Lower lobe of right lung (tissue), 2 donors: ENCODE measurements at places on chromosomes 3 and 15.

GRCh38 chr15:68980786-68981185, 33.7 kb upstream of the NOX5 start:
- no peak for DNase-seq

- DNase-seq, result no peak
These were observed 185.6 kb upstream of the MBNL1 start for GRCh38 chr3:152083135-152083534.

GRCh38 chr3:107822308-107822707, 268.5 kb downstream of the CD47 start:
- DNase-seq, result no peak

DNA sequence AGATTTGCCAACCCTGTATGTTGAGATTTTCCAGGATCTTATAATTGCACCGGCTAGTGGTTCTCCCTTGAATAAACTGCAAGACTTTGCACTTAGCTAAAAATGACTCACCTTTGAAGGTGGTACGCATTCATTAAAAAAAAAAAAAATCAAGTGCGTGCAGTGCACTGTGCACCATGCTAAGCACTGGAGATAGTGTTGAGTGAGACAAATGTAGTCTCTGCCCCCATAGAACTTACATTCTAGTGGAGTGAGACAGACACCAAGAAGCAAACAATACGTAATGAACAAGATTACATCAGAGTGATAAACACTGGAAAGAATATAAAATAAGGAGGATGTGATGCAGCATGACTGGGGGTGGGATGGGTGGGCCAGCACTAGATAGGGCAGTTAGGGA, 69.4 kb downstream of the ITPR1 start:
- DNase-seq, result no peak

DNA sequence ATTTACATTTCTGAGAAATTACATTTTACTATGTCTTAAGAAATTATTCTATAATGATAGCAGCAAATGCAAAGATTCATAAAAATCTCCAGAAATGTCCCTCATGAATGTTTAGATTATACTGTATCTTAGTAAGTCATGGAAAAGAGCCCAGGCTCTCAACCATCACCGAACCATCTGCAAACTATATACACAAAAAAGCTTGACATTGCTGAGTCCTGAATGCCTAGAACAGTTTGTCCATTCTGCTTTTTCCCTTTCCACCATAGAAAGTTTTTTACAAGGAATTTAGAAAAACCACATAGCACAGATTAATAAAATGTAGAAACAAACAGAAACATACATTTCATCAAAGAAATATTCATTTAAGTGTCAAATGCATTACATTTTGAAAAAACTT, 83.6 kb downstream of the MYO9A start:
- DNase-seq, result no peak

- no peak for DNase-seq
These were observed 96.0 kb downstream of the ISL2 start for GRCh38 chr15:76432604-76433003.

- no peak for DNase-seq
These were observed 38.4 kb downstream of the MEIS2 start for GRCh38 chr15:37061996-37062395.

- no peak for DNase-seq
These were observed 32.2 kb upstream of the MUC13 start for GRCh38 chr3:124966521-124967445.

DNA sequence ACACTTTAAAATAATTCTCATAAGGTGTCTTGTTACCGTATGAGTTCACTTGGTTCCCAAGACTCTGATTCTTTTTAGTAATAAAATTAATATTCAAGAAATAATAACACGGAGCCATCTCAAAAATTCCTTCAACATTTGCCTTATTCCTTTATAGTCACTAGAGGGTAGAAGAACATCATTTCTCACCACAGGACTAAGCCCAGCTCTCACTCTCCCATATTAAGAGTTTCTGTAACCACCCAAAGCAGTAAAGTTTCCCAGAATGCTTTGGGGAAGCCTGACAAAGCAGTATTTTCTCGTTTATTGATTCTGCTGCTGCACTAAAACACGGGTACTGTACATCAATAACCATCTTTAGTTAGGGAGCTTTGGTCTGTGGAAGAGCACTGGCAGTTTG, 114.9 kb downstream of the MCTP2 start:
- DNase-seq, result no peak

DNA sequence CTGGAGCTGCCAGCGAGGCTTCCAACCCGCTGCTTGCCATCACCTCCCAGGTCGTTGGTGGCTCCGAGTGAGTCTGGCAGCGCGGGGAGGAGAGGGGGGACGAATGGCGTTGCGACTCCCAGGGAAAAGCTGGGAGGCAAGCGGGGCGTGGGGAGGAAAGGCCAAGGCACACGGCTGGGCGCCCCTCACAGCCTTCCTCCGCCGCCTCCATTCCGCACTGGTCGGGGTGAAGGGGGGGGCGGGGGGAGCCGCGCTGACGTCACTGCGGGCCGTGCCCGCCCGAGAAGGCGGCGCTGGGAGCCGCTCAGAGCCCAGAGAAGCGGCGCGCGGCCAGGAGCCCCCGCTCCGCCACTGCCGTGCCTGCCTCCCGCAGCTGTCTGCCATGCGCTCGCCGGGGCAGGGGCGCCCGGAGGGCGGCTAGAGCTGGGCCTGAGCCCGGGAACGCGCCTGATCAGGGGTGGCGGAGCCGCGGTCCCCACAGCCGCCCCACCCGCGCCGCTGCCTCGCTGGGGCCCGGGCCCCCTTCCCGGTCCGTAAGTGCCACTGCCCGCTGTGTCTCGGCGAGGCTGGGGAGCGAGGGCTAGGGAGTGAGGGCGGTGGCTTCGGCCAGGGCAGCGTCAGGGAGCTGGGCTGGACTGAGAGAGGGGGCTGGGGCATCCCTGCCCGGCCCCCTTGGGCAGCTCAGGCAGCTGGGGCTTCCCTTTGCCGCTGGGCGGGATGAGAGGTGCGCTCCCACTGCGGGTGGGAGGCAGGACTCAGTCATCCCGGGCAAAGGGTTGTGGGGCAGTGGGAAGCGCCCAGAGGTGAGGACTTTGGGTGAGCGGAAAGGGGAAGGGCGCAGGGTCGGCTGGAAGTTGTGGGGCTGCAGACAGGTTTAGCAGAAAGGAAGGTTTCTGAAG, 27.8 kb upstream of the POLG start:
- no peak for DNase-seq

GRCh38 chr3:24496529-24497482, 2.2 kb upstream of the THRB start:
- DNase-seq, result peak; percentile 73

GRCh38 chr15:88166082-88166993, 90.2 kb downstream of the NTRK3 start:
- no peak for DNase-seq

GRCh38 chr15:61879219-61879618, 181.0 kb downstream of the VPS13C start:
- no peak for DNase-seq

DNA sequence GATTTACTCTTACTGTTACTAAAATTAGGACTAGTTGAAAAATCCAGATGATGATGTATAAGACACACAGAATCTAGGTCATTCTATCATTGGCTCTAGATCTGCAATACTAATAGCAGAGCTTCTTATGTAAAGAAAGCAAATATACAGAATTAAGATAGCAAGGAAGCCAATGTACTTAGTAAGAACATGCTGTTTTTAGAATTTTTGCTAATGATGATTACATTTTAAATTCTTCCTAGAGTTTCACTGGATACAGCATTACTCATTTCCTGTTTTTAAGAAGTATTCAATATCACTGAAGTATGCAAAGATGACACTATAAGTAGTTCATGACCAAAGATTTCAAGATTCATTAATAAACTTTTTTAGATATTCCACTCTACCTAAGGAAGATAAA, 60.7 kb downstream of the CFAP20DC start:
- DNase-seq, result no peak

DNA sequence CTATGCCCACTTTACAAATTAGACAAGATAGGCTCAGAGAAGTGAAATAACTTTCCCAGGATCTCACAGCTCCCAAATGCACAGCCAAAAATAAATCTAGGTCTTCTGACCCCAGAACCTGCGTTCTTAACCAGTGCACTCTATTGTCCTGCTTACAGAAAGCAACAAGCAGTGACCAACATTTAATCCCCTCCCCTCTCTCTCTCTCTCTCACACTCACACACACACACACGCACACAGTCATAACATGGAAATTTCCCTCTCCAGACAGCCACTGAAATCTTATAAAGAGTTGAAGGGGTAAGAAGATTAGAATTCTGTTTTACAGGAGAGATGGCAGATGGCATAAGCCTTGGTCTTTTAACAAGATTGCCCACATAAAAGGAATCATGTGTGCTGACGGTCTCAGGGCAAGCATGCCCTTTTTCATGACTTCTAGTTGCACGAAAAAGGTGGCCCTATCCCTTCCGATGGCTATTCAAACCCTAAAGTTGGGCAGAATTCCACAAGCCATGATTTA, 29.4 kb downstream of the EOGT start:
- DNase-seq, result no peak

DNA sequence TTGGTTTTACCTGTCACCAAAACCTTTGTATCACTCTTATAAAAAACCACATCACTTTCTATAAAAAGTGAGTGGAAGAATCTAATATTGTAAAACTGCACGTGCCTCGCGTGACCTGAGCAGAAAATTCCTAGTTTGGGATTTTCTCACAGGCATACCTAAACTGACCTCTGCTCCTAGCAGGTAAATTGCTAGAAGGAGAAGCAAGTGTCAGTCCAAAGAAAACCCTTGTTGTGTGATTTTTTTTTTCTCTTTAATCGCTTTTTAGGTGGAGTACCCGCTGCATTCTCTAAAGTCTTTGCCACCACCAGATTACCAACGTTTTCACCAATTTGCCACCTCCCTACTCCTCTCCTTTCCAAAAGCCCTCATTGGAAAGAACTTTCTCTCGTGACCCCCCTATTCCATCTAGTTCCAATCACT, 534 bp upstream of the UBE2E1 start:
- DNase-seq, result no peak

- DNase-seq, result no peak
These were observed 27.1 kb downstream of the CPN2 start for GRCh38 chr3:194323785-194324735.

DNA sequence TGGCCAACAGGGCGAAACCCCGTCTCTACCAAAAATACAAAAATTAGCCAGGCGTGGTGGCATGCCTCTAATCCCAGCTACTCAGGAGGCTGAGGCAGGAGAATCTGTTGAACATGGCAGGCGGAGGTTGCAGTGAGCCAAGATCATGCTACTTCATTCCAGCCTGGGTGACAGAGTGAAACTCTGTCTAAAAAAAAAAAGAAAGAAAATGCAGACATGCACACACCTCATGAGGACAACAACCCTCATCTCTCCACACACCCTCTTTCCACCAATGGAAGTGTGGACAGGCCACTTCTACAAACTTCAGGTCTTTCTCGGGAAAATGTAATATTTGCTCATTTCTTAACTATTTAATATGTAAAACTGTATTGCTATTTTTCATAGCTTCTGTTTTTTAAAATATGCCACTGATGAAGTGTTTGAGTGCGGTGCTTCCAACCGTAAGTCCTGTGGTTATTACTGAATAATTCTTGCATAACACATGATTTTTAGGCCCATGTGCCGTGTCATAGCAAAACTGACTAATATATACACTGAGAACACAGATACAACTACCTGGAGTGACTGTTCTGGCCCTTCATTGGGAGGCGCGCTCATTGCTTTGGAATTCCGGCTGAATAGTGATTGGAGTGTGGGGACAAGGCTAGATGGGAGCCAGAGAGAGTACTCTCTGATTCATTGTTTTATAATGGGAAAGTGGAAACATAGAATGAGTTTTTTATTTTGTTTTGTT, 23.1 kb downstream of the LRRC31 start:
- no peak for DNase-seq

- no peak for DNase-seq
These were observed 32.6 kb upstream of the FRG2C start for GRCh38 chr3:75631541-75631940.

- DNase-seq, result no peak
These were observed 235.7 kb downstream of the NTRK3 start for GRCh38 chr15:88020806-88021205.

- no peak for DNase-seq
These were observed 4.0 kb downstream of the PDHB start for GRCh38 chr3:58429657-58430056.

- no peak for DNase-seq
These were observed 6.7 kb downstream of the TYRO3 start for GRCh38 chr15:41565702-41566101.

- peak; percentile 95 for DNase-seq
These were observed 5.6 kb downstream of the HES1 start for GRCh38 chr3:194141415-194142155.

- no peak for DNase-seq
These were observed 90.2 kb downstream of the HES1 start for GRCh38 chr3:194225988-194226663.

DNA sequence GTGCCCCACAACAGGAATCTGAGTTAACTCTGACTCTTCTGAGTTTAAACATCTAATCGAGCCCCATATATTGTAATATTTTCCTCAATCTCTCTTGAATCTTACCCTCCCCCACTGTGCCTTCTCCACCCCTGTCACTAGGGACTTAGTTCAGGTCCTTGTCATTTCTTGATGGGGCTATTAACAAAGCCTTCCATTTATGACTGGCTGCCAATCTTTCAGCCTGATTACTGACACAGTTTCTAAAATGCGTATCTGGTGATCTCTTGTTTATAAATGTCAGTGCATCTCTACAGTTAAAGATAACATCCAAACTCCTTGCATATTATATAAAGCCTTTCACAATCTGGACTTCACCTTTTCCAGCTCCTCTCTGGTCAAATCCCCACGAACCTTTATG, 124.3 kb downstream of the IGSF11 start:
- DNase-seq, result no peak

- no peak for DNase-seq
These were observed 198.3 kb downstream of the NAALADL2 start for GRCh38 chr3:175057401-175057800.

DNA sequence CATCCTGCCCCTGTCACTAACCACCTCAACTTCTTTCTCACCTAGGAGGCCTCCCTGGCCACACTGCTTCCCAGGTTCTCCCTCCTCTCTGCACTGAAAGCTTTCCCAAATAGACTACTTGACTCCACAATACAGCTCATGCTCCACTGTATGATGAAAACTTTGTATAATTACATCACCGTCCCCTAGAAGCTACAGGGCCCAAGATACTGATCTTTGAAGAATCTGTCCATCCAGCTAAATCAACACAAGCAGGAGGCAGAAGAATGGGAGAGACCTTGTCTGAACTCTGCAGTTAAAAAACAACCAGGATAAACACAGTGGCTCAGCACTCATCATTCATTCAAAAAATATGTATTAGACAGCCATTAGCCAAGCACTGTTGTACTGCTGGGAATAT, 26.4 kb upstream of the RPS17 start:
- no peak for DNase-seq

GRCh38 chr3:7307410-7307809, 446.5 kb downstream of the GRM7 start:
- DNase-seq, result no peak

GRCh38 chr3:50708620-50709019, 33.9 kb downstream of the DOCK3 start:
- DNase-seq, result no peak

GRCh38 chr15:73844356-73844755, 29.0 kb upstream of the TBC1D21 start:
- DNase-seq, result no peak

- no peak for DNase-seq
These were observed 278.7 kb downstream of the NEK10 start for GRCh38 chr3:27090275-27091041.
